CD4-positive, alpha-beta memory T cell (primary cell): ENCODE measurements at places on chromosomes 4 and X.

- no peaks in the 10 kb centered on the region for H3K4me1 ChIP-seq
- H3K27ac ChIP-seq = no peak overlapping the region
- no peak overlapping the region for H3K4me3 ChIP-seq
- no peak for DNase-seq
- no peaks in the 10 kb centered on the region for H3K27me3 ChIP-seq
These were observed 37.1 kb upstream of the ELF2 start for GRCh38 chr4:139214039-139214534.

GRCh38 chr4:1043651-1044468 lies 32.4 kb downstream of the FGFRL1 start:
- H3K27ac ChIP-seq = no peak overlapping the region
- H3K4me1 ChIP-seq = no peaks in the 10 kb centered on the region
- H3K36me3 ChIP-seq = no peaks in the 10 kb centered on the region
- H3K4me3 ChIP-seq = no peak overlapping the region

DNA sequence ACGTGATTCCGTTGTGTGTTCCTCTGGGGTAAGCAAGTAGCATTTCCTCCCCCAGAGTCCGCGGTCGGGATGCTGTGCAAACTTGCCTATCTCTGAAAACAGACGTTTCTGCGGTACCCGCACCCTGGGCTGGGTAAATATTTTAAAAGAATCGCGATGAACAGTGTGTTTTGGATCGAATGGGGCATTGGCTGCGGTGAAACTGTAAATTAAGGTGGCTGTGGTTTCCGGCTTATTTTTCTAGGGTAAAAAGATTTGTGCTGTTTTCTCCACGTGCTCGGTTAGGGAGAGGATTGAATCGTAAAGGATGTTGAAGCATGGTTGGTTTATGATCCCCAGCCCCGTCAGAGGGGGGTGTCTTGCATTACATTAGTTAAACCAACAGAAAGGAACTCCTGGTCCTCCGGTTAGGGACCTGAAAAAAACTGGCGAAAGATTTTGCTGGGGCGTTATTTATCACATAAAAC lies 1.2 kb downstream of the HHIP start:
- H3K27me3 ChIP-seq = peaks cover 3% of the 10 kb centered on the region
- H3K4me3 ChIP-seq = no peak overlapping the region
- DNase-seq = no peak
- H3K4me1 ChIP-seq = peaks cover 7% of the 10 kb centered on the region

DNA sequence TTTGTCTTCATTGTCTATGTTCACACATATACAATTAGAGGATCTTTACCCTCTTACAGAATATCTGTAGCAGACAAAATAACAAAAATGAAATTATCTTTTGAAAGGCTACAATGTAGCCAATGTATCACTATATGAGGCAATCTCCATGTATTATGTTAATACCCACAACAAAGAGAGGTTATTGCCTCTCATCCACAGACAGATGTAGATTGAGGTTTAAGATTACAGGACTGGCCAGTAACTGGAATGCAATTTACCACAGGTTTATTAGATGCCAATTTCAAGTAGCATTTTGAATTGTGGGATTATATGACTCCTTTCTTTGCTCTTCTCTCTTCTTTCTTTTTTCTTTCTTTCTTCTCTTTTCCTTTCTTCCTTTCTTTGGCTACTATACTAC lies 242.6 kb downstream of the ANKRD50 start:
- no peaks in the 10 kb centered on the region for H3K4me1 ChIP-seq
- no peak overlapping the region for H3K27ac ChIP-seq
- H3K27me3 ChIP-seq = no peaks in the 10 kb centered on the region
- H3K36me3 ChIP-seq = no peaks in the 10 kb centered on the region
- H3K4me3 ChIP-seq = no peak overlapping the region

- H3K27me3 ChIP-seq = no peaks in the 10 kb centered on the region
- no peaks in the 10 kb centered on the region for H3K36me3 ChIP-seq
- H3K4me1 ChIP-seq = no peaks in the 10 kb centered on the region
- DNase-seq = no peak
These were observed 105.8 kb upstream of the DCLK2 start for GRCh38 chr4:149972407-149972806.

GRCh38 chr4:72006586-72006985 lies 25.2 kb upstream of the NPFFR2 start:
- no peaks in the 10 kb centered on the region for H3K27me3 ChIP-seq
- no peaks in the 10 kb centered on the region for H3K36me3 ChIP-seq
- H3K4me3 ChIP-seq = no peak overlapping the region
- no peaks in the 10 kb centered on the region for H3K4me1 ChIP-seq
- no peak for DNase-seq

- H3K27ac ChIP-seq = no peak overlapping the region
- H3K36me3 ChIP-seq = peaks cover 3% of the 10 kb centered on the region
- H3K4me3 ChIP-seq = no peak overlapping the region
- peak; percentile 62 for DNase-seq
These were observed 25.1 kb downstream of the SETD7 start for GRCh38 chr4:139530833-139531427.

GRCh38 chrX:119757979-119758730 lies at the start of gene SOWAHD:
Gene SOWAHD, plus strand, starts transcription at chrX:119758588. Its CDS starts 80 bp downstream, at chrX:119758668.
- no peaks in the 10 kb centered on the region for H3K36me3 ChIP-seq
- no peaks in the 10 kb centered on the region for H3K27me3 ChIP-seq
- H3K4me3 ChIP-seq = no peak within 1 kb of the TSS
- DNase-seq = peak; percentile 33

GRCh38 chrX:55135171-55135570 lies 46.4 kb downstream of the PAGE2 start:
- no peaks in the 10 kb centered on the region for H3K4me1 ChIP-seq
- DNase-seq = peak; percentile 21
- H3K27ac ChIP-seq = no peak overlapping the region

DNA sequence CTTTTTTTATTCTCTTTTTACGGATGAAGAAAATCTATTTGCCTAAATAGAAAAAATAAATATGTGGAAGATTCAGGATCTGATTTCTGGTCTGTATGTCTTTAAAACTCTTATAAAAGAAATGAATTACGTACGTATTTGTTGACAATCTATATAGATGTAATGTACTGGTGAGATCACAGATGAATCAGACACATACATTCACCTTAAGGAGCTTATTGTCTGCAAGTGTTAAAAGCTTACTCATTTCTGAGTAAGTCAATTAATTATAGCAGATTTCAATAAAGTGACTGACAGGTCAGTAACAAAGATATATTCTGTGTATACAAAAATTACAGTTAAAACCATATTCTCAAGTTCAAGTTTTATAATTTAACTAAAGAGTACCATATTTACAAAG lies 66.6 kb upstream of the NAF1 start:
- H3K36me3 ChIP-seq = no peaks in the 10 kb centered on the region
- no peaks in the 10 kb centered on the region for H3K27me3 ChIP-seq
- H3K27ac ChIP-seq = no peak overlapping the region
- no peak overlapping the region for H3K4me3 ChIP-seq
- DNase-seq = no peak

GRCh38 chrX:97167333-97167732 lies 283.6 kb downstream of the RPA4 start:
- H3K36me3 ChIP-seq = no peaks in the 10 kb centered on the region
- H3K4me1 ChIP-seq = no peaks in the 10 kb centered on the region
- no peak for DNase-seq

DNA sequence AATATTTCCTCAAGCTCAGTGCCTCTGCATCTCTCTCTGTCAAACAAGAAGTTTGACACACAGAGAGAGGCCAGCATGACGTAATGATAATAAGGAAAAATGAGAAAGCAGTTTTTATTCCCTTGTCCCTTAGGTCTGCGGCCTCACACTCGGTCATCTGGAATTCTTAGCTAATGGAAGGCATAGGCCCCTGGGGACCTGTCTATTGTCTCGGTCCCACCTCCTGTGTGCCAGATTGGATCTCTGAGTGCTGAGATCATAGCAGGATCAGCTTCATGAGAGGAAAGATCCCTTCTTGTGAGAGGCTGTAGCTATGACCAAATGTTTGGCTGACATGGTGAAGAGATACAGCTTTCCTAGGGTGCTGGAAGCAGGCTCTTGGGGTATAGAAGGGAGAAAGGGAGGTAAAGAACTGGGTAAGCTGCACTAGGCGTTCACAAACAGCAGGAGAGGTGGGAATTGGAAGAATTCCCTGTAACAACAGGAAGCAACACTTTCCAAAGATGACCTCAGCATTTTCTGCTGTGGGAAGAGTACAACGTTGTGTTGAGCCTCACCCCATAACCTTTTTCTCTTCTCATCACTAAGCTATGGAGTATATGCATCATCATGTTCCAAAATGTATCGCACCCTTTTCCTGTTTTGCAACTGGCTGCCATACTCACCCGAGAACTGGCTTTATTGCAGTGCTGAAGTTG lies 20.2 kb downstream of the TMEM31 start:
- H3K36me3 ChIP-seq = no peaks in the 10 kb centered on the region
- DNase-seq = no peak
- H3K27ac ChIP-seq = no peak overlapping the region
- no peaks in the 10 kb centered on the region for H3K27me3 ChIP-seq
- H3K4me3 ChIP-seq = no peak overlapping the region
- no peaks in the 10 kb centered on the region for H3K4me1 ChIP-seq

- H3K4me1 ChIP-seq = no peaks in the 10 kb centered on the region
- no peak overlapping the region for H3K27ac ChIP-seq
- no peak for DNase-seq
- H3K27me3 ChIP-seq = no peaks in the 10 kb centered on the region
- no peaks in the 10 kb centered on the region for H3K36me3 ChIP-seq
- no peak overlapping the region for H3K4me3 ChIP-seq
These were observed 58.6 kb upstream of the GK2 start for GRCh38 chr4:79466621-79467020.

DNA sequence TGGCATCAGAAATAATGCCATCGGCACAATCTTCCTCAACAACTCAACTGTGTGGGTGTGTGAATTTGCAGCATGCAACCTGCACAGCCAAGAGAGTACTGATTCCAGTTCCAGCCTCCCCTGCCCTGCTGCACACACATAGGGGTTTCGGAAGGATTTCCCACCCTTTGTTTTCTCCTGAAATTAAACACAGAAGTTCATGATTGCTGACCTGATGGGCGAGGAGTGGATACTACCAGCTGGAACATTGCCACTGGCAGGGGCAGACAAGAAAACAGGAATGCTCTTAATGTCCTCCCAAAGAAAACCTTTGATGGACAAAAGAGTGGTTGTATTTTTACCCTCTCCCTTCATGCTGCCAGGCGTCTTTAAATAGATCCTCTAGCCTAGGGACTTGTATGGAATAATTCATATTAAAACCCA lies 4.8 kb downstream of the NDP start:
- H3K4me1 ChIP-seq = peaks cover 9% of the 10 kb centered on the region
- H3K27me3 ChIP-seq = no peaks in the 10 kb centered on the region
- H3K27ac ChIP-seq = no peak overlapping the region
- no peak overlapping the region for H3K4me3 ChIP-seq

DNA sequence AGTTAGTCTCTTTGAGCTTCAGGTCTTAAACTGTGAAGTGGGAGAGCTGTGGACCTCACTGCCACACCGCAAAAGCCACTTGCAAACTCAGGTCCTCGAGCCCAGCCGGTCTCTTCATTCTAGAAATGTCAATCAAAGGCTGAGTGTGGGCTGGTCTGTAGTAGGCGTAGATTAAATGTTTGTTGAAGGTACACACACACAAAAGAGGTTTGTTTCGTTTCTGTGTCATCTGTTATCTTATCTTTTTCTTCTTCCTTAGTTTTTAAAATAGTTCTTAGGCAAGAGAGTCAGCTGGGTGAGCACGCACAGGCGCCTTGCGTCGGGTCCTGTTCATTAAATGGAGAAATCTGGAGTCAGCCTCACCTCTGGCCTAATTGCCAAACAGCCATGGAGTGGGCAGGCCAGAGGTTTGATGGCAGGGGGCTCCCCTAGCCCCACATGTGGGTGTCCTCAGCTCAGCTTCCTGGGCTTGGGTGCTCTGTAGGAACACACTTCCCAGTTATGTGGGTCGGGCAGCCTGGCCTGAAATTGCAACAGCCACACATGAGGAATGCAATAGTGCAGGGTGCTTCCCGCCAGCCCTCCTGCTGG lies 836 bp upstream of the PSAPL1 start:
- no peak overlapping the region for H3K27ac ChIP-seq
- no peak overlapping the region for H3K4me3 ChIP-seq
- no peaks in the 10 kb centered on the region for H3K4me1 ChIP-seq
- no peaks in the 10 kb centered on the region for H3K27me3 ChIP-seq
- no peak for DNase-seq

- no peak for DNase-seq
- peaks cover 34% of the 10 kb centered on the region for H3K4me1 ChIP-seq
- H3K4me3 ChIP-seq = no peak overlapping the region
These were observed 990 bp upstream of the HADH start for GRCh38 chr4:107988763-107989035.

DNA sequence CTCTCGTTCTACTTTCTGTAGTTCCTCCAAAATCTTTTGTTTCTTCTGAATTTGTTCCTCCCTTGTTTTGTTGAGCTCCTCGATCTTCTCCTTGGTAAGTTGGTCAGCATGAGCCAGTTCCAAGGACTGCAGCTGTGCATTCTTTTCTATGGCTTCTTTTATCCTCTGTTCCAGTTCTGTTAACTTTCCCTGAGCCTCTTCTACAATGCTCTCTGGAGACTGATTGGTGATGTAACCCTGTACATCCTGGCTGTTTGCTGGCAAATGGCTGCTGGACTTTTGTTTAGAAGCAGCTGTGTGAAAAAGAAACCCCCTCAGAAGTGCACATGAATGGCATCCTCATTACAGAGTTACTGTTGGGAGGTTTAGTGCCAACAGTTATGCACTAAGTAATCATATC lies 70.5 kb upstream of the COX18 start:
- no peaks in the 10 kb centered on the region for H3K4me1 ChIP-seq
- H3K4me3 ChIP-seq = no peak overlapping the region
- H3K27me3 ChIP-seq = no peaks in the 10 kb centered on the region
- H3K36me3 ChIP-seq = peaks cover 59% of the 10 kb centered on the region
- no peak for DNase-seq
- no peak overlapping the region for H3K27ac ChIP-seq

DNA sequence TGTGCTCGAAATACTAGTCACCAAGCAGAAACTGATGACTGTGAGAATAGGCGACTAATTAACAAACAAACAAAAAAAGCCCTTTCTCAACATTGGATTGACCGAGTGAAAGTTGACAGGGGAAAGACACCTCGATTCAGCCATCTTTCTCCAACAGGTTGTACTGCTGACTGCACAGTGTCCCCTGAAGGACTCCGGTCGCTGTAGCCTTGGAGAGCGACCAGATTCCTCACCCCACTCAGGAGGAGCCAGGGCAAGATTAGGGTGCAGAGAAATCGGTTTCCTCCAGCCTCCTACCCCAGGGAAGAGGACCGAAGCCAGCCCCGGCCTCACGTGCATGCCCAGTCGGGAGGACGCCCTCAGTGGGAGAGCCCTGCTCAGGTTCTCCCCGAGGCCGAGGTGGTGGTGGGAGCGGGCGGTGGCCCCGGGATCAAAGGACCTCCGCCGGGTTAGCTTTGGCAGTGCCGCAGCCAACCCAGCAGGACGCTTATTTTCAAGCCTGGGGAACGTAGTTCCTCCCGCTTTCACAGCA lies 1.1 kb upstream of the RAP1GDS1 start:
- H3K27ac ChIP-seq = peak overlapping the region; percentile 86
- no peak for DNase-seq
- H3K4me3 ChIP-seq = peak overlapping the region; percentile 70
- H3K27me3 ChIP-seq = no peaks in the 10 kb centered on the region
- H3K36me3 ChIP-seq = no peaks in the 10 kb centered on the region

GRCh38 chr4:94352996-94353395 lies 10.4 kb upstream of the HPGDS start:
- no peak overlapping the region for H3K4me3 ChIP-seq
- no peak for DNase-seq
- H3K36me3 ChIP-seq = no peaks in the 10 kb centered on the region
- H3K27me3 ChIP-seq = no peaks in the 10 kb centered on the region
- H3K4me1 ChIP-seq = no peaks in the 10 kb centered on the region
